ENCODE measurements at places on chromosomes 4 and X.

GRCh38 chr4:119300101-119300978 lies 21.6 kb downstream of the FABP2 start:
- DNase-seq = peak; percentile 96

- no peak for DNase-seq
Observed at GRCh38 chrX:10618961-10619360, 1.4 kb downstream of the MID1 start.

GRCh38 chr4:129364747-129365452 lies 268.9 kb downstream of the C4orf33 start:
- no peak for DNase-seq

- no peak for DNase-seq
Observed at GRCh38 chr4:110483516-110483915, 7.6 kb downstream of the ENPEP start.

DNA sequence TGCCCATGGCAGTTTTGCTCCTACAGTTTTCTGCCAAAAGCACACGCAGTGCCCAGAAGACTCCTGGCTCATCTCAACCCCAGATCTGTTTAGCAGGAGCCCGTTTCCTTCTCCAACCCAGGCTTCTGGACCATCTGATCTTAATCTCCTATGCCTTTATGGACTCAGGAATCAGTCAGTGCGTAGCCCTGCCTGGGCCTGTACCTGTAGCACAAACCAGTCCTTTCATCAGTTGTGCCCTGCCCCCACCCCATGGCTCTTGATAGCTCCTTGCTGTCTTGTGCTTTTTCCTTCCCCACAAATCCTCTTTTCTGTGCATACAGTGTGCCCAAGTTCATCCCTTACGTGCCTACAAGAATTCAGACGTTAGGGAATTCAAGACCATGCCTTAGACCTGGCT lies 1.5 kb downstream of the ZNF718 start:
- peak; percentile 14 for DNase-seq

DNA sequence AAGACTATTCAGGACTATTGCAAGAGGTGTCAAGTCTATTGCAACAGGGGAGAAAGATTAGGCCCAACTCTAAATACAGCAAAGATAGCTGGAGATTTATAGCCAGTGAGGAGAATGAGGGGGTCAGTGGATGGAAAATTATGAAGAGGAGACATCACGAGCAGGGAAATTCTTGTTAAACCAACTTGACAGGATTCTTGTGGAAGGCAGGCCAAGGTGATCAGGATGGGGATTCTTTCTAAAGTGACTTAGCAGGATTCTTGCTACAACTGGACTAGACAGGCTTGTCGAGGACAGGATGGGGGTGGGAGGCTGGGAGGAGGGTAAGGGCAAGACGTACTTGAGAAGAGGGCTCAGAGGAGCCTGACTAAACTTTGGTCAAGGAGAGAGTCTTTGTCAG lies 89.0 kb downstream of the PHEX start:
- DNase-seq = no peak
